ENCODE measurements at places on chromosomes 7 and 10.

GRCh38 chr7:43470110-43470509, 112.8 kb upstream of the STK17A start:
- DNase-seq, result no peak

DNA sequence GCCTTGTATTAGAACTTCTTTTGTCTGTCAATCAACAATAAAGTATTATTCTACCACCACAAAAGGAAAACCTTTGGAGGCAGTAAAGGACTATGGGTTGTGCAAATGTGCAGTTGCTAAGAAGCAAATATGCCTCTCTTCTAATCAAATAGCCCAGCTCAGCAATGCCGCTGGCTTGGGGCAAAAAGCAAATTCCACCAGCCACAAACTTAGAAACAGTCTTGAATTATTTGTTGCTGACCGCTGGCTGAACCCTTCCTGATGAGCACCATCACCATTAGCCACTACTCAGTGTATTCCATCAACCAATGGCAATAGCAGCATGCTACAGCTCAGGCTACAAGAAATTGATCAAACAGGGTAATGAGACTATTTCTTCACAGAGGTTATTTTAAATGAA, 51.0 kb downstream of the SKAP2 start:
- no peak for DNase-seq

- no peak for DNase-seq
These were observed 60.1 kb downstream of the DENND11 start for GRCh38 chr7:141641876-141642275.

- DNase-seq, result peak; percentile 45
These were observed 73.8 kb downstream of the CUL1 start for GRCh38 chr7:148772297-148773089.
